Omental fat pad (tissue), 4 donors: ENCODE measurements at places on chromosomes 1 and 21. TPM values are rescaled to one million over a fixed set of nuclear protein-coding genes. Genes with fewer than 3 reads are reported as not detected.

The AGL gene
- total RNA-seq: 9.5 TPM

The RIPPLY3 gene
- total RNA-seq: not detected

The GJA5 gene
- 63.2 TPM for total RNA-seq

DNA sequence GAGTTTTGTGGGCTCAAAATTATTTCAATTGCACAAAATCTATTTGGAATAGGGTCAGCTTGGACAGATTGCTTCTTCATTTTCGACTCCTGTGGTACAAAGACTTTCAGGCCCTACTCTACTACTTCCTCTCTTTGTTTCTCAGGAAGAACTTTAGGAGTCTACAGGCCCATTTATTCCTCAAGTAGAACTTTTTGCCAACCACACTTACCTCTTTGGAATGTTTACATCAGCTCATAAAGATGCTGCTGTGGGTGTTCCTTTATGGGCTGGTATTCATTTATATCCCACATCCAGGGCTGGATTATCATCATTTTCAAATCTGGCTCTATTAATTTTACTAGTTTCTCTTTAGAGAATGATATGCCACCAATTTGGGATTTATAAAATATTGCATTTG lies 46.3 kb upstream of the TNFSF18 start:
- no peak for DNase-seq

DNA sequence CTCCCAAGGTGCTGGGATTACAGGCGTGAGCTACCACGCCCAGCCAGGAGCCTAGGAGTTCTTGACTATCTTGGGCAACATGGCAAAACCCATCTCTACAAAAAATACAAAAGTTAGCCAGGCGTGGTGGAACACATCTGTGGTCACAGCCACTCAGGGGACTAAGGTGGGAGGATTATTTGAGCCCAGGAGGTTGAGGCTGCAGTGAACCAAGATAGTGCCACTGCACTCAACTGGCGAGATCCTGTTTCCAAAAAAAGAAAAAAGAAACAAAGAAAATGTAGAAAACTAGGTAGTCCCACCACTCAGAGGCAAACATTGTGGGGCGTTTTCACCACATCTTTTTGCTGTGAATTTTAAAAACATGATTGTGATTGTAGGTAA lies 141.3 kb downstream of the ZZZ3 start:
- no peak for DNase-seq

- DNase-seq: no peak
Measured at GRCh38 chr1:146012703-146013558, 8.6 kb downstream of the HJV start.

DNA sequence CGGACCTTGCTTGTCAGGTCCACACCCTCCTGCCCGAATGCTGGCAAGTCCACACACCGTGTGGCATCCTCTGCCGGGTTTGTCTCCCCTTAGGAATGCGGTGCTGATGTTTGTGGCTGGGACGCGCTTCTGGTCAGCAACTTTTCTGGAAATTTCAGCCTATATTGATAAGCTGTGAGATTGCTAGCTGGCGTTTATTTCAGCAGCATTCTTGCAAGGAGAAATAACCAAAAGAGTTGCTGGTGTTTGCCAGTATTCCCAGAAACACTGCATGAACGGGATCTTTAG lies 601 bp downstream of the CEPT1 start:
- DNase-seq: no peak

DNA sequence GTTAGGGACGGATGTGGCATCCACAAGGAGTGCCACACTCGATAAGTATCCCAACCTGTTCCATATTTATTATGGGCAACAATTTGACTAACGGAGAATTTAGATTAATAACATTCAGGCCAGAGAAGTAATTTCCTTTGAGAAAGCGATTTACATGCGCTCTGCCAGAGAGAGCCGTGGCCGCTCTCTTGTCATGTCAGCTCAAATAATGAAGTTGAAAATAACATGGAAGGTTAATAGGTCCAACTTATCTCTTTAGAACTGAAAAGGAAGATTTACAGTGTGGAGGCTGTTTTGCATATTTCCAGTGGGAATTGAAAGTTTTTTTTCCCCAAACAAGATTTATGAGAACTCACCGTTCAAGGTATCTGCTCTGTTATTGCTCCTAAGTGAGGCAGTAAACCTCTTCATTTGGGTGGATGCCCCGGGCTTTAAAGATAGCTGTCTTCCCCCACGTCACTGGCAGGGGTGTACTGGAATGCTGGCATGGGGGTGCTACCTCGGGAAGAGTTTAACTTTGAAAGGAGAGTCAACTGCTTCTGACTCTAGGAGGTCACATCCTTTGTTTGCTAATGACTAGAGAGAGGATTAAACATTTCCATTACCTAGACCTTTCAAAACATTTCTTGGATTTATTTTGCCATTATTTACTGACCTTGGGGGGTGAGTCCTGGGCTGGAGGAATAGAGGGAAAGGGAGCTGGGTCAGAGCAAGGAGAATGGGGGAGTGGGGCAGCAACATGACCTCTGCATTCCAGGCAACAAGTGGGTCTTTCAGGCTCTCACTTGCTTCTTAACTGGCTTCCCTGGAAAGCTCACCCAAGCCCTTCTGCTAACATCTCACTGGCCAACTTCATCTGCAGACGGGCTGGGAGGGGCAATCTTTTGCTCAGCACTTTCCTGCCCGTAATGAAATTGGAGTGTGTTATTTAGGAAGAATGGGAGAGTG lies 204.2 kb downstream of the CAMTA1 start:
- DNase-seq: no peak

- no peak for DNase-seq
Measured at GRCh38 chr1:234932511-234933430, 195.9 kb downstream of the TOMM20 start.

- DNase-seq: no peak
Measured at GRCh38 chr1:166272155-166272554, 105.4 kb upstream of the FAM78B start.

DNA sequence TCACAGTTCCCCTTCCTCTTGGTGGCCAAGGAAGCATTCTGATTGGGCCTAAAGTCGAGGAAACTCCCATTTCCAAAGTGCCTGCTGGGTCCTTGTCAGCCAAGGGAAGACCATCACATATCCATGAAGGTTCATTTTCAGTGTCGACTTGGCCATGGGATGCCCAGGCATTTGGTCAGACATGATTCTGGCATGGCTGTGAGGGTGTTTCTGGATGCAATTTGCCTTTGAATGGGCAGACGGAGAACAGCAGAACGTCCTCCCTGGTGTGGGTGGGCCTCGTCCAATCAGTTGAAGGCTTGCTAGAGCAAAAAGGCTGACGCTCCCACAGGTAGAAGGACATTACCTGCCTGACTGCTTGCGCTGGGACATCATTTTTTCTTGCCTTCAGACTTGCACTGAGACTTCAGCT lies 48.3 kb upstream of the LBR start:
- no peak for DNase-seq
